Liver (tissue), 10 donors: ENCODE measurements at places on chromosomes 3 and 15. TPM values are rescaled to one million over a fixed set of nuclear protein-coding genes. Genes with fewer than 3 reads are reported as not detected.

DNA sequence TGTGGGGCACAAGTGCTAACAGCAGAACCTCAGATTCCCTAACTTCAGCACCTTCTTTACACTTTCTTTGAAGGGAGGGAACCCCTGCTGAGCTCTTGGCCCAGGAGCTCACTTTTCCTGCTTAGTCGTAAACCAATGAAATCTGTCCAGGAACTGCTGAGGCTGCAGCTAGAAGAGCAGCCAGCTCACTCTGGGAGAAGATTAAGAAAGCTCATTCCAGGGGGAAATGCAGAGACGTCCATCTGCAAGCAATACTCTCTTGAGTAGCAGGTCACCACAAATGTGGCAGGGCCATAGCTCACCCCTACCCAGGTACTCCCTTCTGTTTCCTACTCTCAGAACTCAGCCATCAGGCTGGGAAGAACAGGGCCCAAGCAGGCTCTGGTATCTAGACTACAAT, 103.3 kb downstream of the WDR76 start:
- H3K36me3 ChIP-seq, result no peaks in the 10 kb centered on the region
- H3K27me3 ChIP-seq, result peaks cover 3% of the 10 kb centered on the region
- H3K4me1 ChIP-seq, result no peaks in the 10 kb centered on the region

- no peak overlapping the region for H3K27ac ChIP-seq
- H3K27me3 ChIP-seq, result no peaks in the 10 kb centered on the region
- no peaks in the 10 kb centered on the region for H3K36me3 ChIP-seq
Observed at GRCh38 chr3:117408811-117409210, 699.2 kb downstream of the TUSC7 start.

MESP2 gene
- not detected for total RNA-seq

CADPS gene
- total RNA-seq, result 0.37 TPM

- H3K36me3 ChIP-seq, result no peaks in the 10 kb centered on the region
- H3K4me1 ChIP-seq, result no peaks in the 10 kb centered on the region
- H3K4me3 ChIP-seq, result no peak overlapping the region
- no peak overlapping the region for H3K27ac ChIP-seq
Observed at GRCh38 chr15:90691369-90691768, 25.8 kb upstream of the BLM start.

DNA sequence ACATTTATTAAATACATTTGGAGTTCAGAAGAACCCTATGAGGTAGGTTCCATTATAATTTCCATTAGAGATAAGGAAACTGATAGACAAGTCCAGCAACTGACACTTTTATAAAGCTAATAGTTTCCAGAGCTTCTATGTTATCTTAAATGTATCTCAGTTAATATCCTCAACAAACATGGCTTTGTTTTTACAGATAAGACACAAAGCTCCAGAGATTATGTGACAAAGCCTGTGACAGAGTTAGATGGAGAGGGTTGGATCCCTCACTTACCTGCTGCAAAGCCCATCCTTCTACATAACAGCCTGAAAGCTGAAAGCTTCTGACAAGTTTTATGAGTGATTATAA, 473 bp upstream of the COMMD2 start:
- H3K27me3 ChIP-seq, result no peaks in the 10 kb centered on the region
- H3K27ac ChIP-seq, result peak overlapping the region; percentile 73
- no peak for DNase-seq
- H3K36me3 ChIP-seq, result peaks cover 11% of the 10 kb centered on the region
- H3K4me3 ChIP-seq, result peak overlapping the region; percentile 68

GRCh38 chr3:182789371-182789770, 3.9 kb upstream of the ATP11B start:
- no peak for DNase-seq
- H3K27me3 ChIP-seq, result no peaks in the 10 kb centered on the region
- no peak overlapping the region for H3K4me3 ChIP-seq
- H3K36me3 ChIP-seq, result no peaks in the 10 kb centered on the region
- no peaks in the 10 kb centered on the region for H3K4me1 ChIP-seq
- H3K27ac ChIP-seq, result no peak overlapping the region

GRCh38 chr3:49489247-49489646, 19.2 kb downstream of the DAG1 start:
- no peaks in the 10 kb centered on the region for H3K36me3 ChIP-seq
- peaks cover 3% of the 10 kb centered on the region for H3K4me1 ChIP-seq
- no peak overlapping the region for H3K27ac ChIP-seq
- no peaks in the 10 kb centered on the region for H3K27me3 ChIP-seq
- DNase-seq, result no peak
- no peak overlapping the region for H3K4me3 ChIP-seq

MME gene
- 20.7 TPM for total RNA-seq

DNA sequence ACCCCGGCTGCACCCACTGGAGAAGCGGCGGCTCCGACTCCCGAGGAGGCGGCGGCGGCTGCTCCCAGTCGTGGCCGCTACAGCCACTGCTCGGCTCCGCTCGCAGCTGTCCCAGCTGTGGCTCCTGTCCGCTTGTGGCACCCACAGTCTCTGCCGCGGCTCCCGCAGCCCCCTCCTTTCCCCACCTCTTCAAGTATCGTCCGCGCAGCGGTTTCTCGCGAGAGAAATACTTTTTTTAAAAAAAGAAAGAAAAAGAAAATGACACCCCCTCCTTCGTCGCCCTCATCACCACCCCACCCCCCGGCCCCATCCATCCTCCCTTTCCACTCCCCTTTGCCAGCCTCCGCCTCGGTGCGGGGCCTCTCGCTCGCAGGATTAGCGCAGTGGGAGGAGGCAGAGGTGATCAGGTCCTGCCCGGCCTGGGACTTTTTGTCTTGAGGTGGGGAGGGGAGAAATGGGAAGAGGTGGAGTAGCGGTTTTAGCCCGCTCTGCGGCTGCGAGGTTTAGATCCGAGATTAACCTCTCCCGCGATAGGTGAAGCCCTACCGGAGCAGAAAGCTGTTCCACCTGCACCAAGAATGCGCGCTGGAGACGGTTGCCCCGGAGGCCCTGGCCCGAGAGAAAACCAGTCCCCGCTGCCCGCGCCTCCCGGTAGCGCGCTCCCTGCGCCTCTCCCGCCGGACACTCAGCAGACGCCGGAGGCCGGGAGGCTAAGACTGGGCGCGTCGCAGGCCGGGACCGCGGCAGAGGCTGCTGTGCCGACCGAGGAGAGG, at the start of gene FBN1:
Gene FBN1 (minus strand): TSS at position 152 of the 773 bp plus-strand sequence. CDS start 940 bp downstream, outside the sequence.
- H3K36me3 ChIP-seq, result no peaks in the 10 kb centered on the region
- H3K27ac ChIP-seq, result peak within 1 kb of the TSS; percentile 65
- peak; percentile 40 for DNase-seq
- H3K4me3 ChIP-seq, result peak within 1 kb of the TSS; percentile 61
- H3K4me1 ChIP-seq, result peaks cover 21% of the 10 kb centered on the region
- peaks cover 7% of the 10 kb centered on the region for H3K27me3 ChIP-seq

OR5K2 gene
- not detected for total RNA-seq

DNA sequence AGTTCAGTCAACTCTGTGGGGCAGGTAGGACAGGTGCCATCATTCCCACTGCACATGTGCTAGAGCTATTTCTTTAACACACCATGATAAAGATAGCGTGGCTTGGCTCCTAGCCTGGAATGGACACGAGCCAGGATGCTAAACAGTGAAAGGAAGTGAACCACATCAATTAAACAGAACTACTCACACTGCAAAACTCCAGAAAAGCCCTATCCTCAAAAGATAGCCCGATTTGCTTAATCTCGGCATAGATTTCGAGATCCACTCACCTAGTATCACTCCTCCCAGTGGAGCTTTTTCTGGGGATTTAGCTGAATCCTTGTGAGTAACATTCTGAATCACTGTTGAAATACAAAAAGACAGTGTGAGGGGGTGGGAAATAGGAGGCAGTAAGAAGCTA, 118.0 kb downstream of the ABI3BP start:
- no peaks in the 10 kb centered on the region for H3K4me1 ChIP-seq
- H3K36me3 ChIP-seq, result no peaks in the 10 kb centered on the region
- no peak for DNase-seq
- no peak overlapping the region for H3K27ac ChIP-seq
- no peaks in the 10 kb centered on the region for H3K27me3 ChIP-seq
- no peak overlapping the region for H3K4me3 ChIP-seq

DNA sequence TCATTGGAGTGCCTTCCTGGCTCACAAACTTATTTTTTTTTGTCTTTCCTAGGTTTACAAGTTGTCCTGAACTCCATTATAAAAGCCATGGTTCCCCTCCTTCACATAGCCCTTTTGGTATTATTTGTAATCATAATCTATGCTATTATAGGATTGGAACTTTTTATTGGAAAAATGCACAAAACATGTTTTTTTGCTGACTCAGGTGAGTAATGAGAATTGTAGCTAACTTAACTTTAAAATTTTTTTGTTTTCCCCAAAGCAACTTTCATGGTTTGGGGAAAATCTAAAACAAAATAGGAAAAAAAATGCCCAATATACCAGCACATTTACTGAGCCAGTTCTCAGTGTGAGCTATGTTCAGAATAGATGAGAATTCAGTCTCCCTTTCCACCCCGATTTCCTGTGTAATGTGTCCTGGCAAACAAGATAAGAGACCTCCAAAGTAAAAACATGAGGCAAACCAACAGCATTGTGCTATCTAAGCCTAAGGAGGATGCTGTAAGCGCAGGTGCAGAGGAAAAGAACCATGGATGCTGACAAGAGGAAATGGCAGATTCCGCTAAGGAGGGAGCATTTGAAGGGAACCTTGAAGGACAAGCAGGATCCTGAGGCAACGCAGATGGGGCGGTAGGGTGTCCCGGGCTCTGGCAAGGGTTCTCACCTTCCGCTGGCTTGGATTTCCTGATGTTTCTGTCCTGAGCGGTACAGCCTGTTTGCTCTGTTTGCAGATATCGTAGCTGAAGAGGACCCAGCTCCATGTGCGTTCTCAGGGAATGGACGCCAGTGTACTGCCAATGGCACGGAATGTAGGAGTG, 171.4 kb downstream of the CACNA1D start:
- H3K4me3 ChIP-seq, result no peak overlapping the region
- no peaks in the 10 kb centered on the region for H3K4me1 ChIP-seq
- no peak for DNase-seq
- H3K36me3 ChIP-seq, result no peaks in the 10 kb centered on the region

GHSR gene
- not detected for total RNA-seq

- no peaks in the 10 kb centered on the region for H3K27me3 ChIP-seq
- H3K27ac ChIP-seq, result peak overlapping the region; percentile 10
- DNase-seq, result no peak
- H3K4me1 ChIP-seq, result no peaks in the 10 kb centered on the region
- H3K4me3 ChIP-seq, result no peak overlapping the region
Observed at GRCh38 chr15:31236184-31237042, 90.2 kb upstream of the KLF13 start.

DNA sequence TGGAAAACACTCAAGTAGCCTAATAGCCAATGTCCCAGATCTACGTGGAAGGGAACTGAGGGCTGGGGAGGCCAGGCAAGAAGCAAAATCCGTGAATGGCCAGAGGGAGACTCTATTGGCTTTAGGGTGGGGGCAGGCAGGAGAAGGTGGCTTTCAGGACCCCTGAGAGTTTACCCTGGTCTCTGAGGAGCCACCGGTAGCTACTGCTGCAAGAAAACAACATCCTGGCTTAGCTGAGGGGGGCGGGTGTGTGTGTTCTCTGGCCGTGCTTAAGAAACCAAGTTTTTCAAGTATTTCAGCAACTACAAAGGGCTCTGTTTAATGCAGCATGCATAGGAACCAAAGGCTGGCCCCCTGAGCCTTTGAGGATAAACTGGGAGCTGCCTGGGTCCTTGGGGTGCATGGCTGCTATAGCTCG, 47.6 kb upstream of the TRPM1 start:
- no peak overlapping the region for H3K4me3 ChIP-seq
- H3K4me1 ChIP-seq, result peaks cover 5% of the 10 kb centered on the region
- no peaks in the 10 kb centered on the region for H3K36me3 ChIP-seq
- no peak overlapping the region for H3K27ac ChIP-seq
- DNase-seq, result no peak

NEK11 gene
- total RNA-seq, result 0.92 TPM

GRCh38 chr15:77183066-77183465, 112.2 kb upstream of the TSPAN3 start:
- H3K27ac ChIP-seq, result no peak overlapping the region
- H3K4me3 ChIP-seq, result no peak overlapping the region
- no peaks in the 10 kb centered on the region for H3K4me1 ChIP-seq
- no peak for DNase-seq

DNA sequence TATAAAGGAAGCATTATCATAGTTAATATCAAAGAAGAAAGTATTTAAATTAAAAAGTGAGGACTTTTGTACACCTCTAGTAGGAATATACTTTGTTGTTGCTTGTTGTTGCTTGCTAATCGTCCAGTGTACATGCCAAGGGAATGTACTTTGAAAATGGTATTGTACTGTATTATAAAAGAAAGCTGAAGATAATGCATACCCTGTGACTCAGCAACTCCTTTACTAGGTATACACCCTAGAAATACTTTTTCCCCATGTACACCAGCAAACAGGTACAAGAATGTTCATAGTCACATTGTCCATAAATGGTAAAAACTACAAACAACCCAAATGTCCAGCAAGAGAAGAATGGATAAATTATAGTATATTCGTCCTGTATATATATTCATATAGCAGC, 12.0 kb downstream of the TTBK2 start:
- H3K4me3 ChIP-seq, result no peak overlapping the region
- DNase-seq, result no peak
- no peaks in the 10 kb centered on the region for H3K36me3 ChIP-seq
- no peaks in the 10 kb centered on the region for H3K27me3 ChIP-seq

- DNase-seq, result no peak
- H3K36me3 ChIP-seq, result no peaks in the 10 kb centered on the region
- no peaks in the 10 kb centered on the region for H3K4me1 ChIP-seq
Observed at GRCh38 chr15:98324341-98324970, 323.9 kb upstream of the IGF1R start.

- peaks cover 3% of the 10 kb centered on the region for H3K4me1 ChIP-seq
- no peak for DNase-seq
- H3K27ac ChIP-seq, result no peak overlapping the region
- no peaks in the 10 kb centered on the region for H3K27me3 ChIP-seq
Observed at GRCh38 chr15:26771168-26771567, 1.7 kb downstream of the GABRB3 start.

GRCh38 chr3:183099838-183100204, 525 bp upstream of the MCCC1 start:
- H3K36me3 ChIP-seq, result no peaks in the 10 kb centered on the region
- peak overlapping the region; percentile 88 for H3K27ac ChIP-seq
- H3K4me1 ChIP-seq, result peaks cover 18% of the 10 kb centered on the region

- no peak for DNase-seq
- H3K27ac ChIP-seq, result no peak overlapping the region
- peaks cover 10% of the 10 kb centered on the region for H3K4me1 ChIP-seq
Observed at GRCh38 chr15:81105545-81105944, 28.5 kb upstream of the CFAP161 start.

- H3K4me3 ChIP-seq, result peak overlapping the region; percentile 42
- peak overlapping the region; percentile 88 for H3K27ac ChIP-seq
- H3K4me1 ChIP-seq, result peaks cover 17% of the 10 kb centered on the region
- DNase-seq, result no peak
- no peaks in the 10 kb centered on the region for H3K36me3 ChIP-seq
Observed at GRCh38 chr3:172595664-172596393, 72.6 kb upstream of the TNFSF10 start.

- no peak overlapping the region for H3K4me3 ChIP-seq
- H3K27me3 ChIP-seq, result no peaks in the 10 kb centered on the region
- H3K4me1 ChIP-seq, result no peaks in the 10 kb centered on the region
Observed at GRCh38 chr3:177426878-177427495, 229.7 kb upstream of the TBL1XR1 start.

GRCh38 chr3:18420555-18420954, 4.6 kb downstream of the SATB1 start:
- peaks cover 8% of the 10 kb centered on the region for H3K4me1 ChIP-seq
- H3K4me3 ChIP-seq, result no peak overlapping the region
- H3K27me3 ChIP-seq, result no peaks in the 10 kb centered on the region
- H3K36me3 ChIP-seq, result peaks cover 2% of the 10 kb centered on the region
- no peak overlapping the region for H3K27ac ChIP-seq
